ENCODE measurements at places on chromosomes 4 and X. TPM values are rescaled to one million over a fixed set of nuclear protein-coding genes. Genes with fewer than 3 reads are reported as not detected.

Gene RGS12
- 19.2 TPM for total RNA-seq

Gene P2RY8
- not detected for total RNA-seq

Gene PITX2
- total RNA-seq, result 15.0 TPM

Gene TGIF2LX
- total RNA-seq, result not detected

Gene NAT8L
- total RNA-seq, result 0.64 TPM

Gene CAPN6
- total RNA-seq, result 1.5 TPM

Gene SLITRK2
- 0.16 TPM for total RNA-seq

DNA sequence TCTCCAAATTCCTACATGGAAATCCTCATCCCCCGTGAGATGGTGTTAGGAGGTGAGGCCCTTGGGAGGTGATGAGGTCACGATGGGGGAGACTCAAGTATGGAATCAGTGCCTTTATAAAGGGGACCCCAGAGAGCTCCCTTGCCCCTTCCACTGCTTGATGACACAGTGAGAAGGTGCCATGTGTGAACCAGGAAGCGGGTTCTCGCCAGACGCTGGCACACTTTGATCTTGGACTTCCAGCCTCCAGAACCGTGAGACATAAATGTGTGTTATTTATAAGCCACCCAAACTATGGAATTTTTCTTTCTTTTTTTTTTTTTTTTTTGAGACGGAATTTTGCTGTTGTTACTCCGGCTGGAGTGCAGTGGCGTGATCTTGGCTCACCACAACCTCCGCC is 237.6 kb downstream of the DHRSX start:
- no peak for DNase-seq

- no peak for DNase-seq
These were observed 97.8 kb upstream of the USP9X start for GRCh38 chrX:40987413-40987812.

GRCh38 chrX:8090482-8090881 is 80.6 kb downstream of the VCX2 start:
- DNase-seq, result no peak

DNA sequence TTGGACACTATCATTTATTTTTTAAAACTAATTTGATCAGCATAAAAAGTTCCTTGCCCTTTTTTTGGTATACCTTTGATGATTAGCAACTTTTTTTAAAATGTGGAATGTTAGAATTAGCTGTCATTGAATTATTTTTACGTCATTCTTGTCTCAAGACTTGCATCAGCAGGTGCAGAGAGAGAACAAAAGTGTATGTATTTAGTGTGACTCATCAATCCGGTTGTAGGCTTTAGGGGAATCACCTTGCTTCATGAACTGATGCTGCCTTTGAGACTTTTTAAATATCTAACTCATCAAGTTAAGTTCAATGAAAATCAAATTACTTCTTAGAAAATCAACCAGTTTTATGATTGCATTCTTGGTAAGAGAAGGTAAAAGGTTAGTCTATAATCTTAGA is 125.1 kb downstream of the ARX start:
- no peak for DNase-seq

GRCh38 chr4:173500841-173501591 is 29.0 kb downstream of the HAND2 start:
- DNase-seq, result no peak

- no peak for DNase-seq
These were observed 4.5 kb downstream of the RP2 start for GRCh38 chrX:46841346-46841745.

GRCh38 chr4:176268963-176269362 is at the start of gene ASB5:
ASB5 (minus strand) TSS chr4:176269222; CDS start chr4:176269108, 114 bp downstream.
- no peak for DNase-seq

- DNase-seq, result no peak
These were observed 71.1 kb downstream of the NYX start for GRCh38 chrX:41518127-41518840.

DNA sequence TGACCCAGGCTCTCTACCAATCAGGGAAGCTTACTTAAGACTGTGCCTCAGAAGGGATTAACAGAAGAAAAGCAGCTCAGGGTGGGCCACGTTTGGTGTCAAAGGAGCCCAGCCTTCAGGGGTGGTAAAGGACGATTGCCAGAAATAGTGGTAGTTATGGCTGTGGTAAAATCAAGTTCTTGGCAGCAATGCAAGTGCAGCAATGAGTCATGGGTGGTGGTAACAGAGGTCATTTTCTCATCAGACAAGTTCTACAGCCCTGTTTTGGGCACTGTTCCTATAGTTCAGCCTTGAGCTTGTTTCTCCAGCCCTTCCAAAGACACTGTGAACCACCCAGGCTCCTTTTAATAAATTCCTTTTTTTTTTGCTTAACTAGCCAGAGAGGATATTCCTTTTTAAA is 120.3 kb downstream of the EFHC2 start:
- peak; percentile 58 for DNase-seq

- DNase-seq, result no peak
These were observed 84.6 kb upstream of the TNIP3 start for GRCh38 chr4:121248747-121249146.

DNA sequence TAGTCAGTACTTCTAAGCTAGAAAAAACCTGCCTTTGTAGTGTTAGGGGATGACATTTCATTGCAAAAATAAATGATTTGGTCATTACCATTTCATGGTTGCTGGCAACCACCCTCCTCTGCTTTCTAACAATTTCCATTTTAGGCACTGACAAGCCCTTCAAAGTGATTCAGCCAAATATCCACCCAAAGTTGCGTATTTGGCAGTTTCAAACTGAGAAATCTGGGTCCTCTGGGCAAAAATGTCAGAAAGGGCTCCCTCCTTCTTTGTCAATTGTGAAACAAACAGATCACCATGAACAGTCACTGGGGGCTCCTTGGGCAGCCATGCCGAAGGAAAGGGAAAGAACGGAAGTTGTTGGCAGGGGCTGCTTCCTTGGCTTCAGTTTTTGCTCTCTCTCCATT is 33.0 kb downstream of the PLAC1 start:
- no peak for DNase-seq

GRCh38 chr4:6501171-6501570 is 28.8 kb upstream of the PPP2R2C start:
- no peak for DNase-seq

- DNase-seq, result no peak
These were observed 452.3 kb downstream of the MID1IP1 start for GRCh38 chrX:39253551-39253950.

DNA sequence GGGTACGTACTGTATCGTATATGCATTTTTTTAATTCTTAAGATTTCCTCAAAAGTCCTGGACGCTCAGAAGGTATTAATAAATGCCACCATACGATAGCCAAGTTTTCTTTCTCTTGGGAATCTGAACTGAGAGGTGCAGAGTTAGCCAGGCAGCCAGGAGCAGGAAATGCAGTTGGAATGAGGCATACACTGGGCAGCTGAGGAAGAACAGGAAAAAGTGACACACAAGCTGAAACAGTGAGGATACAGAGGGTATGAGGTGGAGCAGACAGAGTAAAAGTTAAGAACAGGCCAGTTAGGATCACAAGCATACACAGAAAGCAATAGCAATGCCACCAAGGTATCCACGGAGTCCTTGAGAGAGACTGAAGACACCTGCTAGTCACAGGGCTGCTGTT is 13.4 kb downstream of the UFSP2 start:
- no peak for DNase-seq

- no peak for DNase-seq
These were observed 51.7 kb downstream of the SEPSECS start for GRCh38 chr4:25108556-25108955.

DNA sequence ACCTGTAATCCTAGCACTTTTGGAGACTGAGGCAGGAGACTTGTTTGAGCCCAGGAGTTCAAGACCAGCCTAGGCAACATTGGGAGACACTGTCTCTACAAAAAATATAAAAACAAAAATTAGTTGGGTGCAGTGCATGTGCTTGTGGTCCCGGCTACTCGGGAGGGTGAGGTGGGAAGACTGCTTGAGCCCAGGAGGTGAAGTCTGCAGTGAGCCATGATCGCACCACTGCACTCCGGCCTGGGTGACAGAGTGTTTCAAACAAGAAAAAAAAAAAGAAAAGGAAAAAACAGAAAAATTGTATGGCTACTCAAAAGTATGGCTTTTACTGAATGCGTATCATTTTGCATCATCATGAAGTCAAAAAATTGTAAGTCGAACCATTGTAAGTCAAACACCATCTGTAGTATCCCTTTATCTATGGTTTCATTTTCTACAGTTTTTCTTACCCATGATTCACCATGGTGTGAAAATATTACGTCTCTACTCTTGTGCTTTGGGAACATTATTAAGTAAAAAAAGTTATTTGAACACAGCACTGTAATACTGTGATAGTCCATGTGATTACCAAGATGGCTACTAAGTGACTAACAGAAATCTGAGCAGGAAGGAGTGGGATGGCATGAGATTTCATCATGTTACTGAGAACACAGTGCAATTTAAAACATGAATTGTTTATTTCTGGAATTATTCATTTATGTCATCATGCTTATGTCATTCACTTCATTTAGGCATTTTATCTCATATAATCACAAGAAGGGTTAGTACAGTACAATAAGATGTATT is 26.5 kb upstream of the MANBA start:
- DNase-seq, result no peak

GRCh38 chr4:176791591-176792325 is 964 bp downstream of the VEGFC start:
- peak; percentile 9 for DNase-seq

- no peak for DNase-seq
These were observed 9.8 kb upstream of the ACOT9 start for GRCh38 chrX:23752740-23753415.

DNA sequence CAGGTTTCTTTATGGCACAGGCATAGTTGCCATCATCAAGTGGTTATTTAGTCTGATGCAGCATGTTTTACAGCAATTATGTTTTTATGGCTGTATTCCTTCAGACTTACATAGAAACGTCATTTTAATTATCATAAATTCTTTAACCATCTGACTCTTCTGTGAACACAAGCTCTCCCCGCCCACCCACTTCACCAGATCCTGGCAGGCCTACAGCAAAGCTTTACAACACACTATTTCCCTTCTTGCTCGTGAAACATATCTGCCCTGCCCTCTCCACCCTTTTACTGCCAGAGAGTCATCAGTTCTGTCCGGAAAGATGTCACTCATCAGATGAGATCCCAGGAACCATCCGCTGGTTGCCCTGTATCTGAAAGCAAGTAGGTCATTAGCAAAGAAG is 120.5 kb downstream of the HS6ST2 start:
- DNase-seq, result peak; percentile 65

- DNase-seq, result no peak
These were observed 56.6 kb upstream of the RHOH start for GRCh38 chr4:40140196-40140595.

GRCh38 chrX:37746951-37747350 is 32.9 kb upstream of the CYBB start:
- no peak for DNase-seq

DNA sequence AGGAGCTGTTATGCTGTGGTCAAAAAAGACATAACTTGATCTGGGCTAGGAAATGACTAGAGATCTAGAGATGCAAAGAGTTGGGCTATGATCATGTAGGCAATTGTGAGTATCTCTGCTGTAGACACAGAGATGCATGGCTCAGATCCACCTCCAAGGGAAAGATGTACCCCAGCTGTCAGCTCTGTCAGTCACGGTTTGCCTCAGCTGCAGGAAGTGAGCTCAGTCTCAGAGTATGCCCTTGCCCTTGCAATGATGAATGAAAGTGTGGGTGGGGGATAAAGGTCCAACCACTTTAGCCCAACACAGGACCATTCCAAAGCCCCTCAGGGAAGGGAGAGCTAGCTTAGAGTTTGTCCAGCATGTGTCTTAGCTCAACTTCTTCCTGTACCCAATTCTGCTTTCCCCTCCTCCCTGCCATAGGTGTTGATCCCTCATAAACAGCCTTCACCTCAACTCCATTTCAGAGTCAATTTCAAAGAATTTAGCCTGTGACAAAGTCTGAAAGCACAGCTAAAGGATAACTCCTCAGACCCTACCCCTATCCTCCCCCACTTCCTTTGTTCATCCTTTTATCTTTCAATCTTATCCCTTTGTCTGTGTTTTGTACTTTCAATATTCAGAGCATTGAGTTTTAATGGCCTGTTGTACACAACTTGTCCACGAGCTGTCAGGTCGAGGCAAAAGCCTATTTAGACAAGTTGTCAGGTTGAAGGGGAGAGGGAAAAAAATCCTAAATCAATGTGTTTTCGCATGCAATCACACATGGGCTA is 90.6 kb downstream of the MID1IP1 start:
- DNase-seq, result no peak

GRCh38 chrX:32448320-32448719 is 763.0 kb downstream of the DMD start:
- no peak for DNase-seq

DNA sequence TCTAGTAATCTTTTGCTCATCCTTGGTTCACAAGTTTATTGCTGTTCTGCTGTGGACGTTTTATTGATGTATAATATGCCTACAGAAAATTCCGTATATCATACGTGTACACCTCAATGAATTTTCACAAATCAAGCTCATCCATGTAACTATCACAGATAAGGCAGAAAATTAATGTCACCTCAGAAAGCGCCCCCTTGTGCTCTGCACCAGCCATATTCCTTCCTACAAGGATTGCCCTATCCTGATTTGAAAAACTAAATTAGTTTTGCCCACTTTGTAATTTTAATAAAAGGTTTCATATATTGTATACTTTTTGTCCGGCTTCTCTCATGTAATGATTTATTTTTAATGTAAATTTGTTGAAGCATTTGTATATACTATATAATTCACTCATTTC is 390.8 kb downstream of the ADGRL3 start:
- DNase-seq, result no peak

DNA sequence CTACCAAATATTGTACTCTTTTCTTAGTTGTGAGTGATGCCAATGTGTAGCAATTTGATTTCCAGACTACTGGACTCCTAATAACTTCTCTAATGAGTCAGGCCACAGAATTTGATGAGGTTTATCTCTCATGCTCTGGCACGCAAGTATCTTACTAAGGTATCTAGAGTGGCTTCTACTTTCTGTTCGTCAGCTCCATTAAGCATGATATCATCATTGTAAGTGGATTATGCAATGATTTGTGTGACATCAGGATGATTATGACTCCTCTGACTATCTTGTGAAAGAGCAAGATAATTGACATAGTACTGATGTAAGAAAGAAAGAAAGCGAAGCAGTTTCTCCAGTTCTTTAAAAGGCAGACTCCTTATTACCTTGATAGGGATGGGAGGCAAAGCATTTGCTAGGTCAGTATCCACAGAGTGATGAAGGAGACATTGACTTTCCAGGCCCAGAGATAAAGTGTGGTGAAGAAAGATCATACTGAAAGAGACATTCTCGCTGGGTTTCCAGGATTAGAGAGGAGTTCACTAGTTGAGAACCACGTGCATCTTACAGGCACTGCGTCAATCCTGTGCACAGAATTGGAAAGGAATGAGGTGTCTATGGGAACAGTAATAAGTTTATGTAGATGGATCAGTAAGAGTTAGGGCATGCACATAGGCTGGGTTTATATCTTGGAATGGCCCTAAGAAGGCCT is 161.9 kb upstream of the STK26 start:
- no peak for DNase-seq

Data from transverse colon (tissue), 4 donors.